ENCODE measurements at places on chromosomes 1 and 21.

DNA sequence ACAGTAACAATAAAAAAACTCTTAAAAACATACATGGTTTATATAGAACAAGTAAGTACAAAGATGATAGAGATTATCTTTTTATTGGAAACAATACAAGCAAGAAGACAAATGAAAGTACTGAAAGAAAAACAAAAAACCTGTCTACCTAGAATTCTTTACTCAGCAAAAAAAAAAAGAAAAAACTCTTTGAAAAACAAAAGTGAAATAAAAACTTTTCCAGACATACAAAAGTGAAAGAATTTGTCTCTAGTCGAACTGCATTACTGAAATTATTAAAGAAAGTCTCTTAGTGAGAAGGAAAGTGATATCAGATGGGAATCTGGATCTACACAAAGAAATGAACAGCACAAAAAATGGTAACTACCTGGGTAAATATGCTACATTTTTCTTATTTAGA, 2.7 kb upstream of the HMCN1 start:
- no peak for DNase-seq

- DNase-seq: no peak
Measured at GRCh38 chr1:160162931-160163330, 11.5 kb downstream of the ATP1A4 start.

GRCh38 chr1:228088586-228089498, 6.3 kb downstream of the ARF1 start:
- DNase-seq: peak; percentile 89

- DNase-seq: no peak
Measured at GRCh38 chr1:41474490-41475271, 9.8 kb downstream of the EDN2 start.

DNA sequence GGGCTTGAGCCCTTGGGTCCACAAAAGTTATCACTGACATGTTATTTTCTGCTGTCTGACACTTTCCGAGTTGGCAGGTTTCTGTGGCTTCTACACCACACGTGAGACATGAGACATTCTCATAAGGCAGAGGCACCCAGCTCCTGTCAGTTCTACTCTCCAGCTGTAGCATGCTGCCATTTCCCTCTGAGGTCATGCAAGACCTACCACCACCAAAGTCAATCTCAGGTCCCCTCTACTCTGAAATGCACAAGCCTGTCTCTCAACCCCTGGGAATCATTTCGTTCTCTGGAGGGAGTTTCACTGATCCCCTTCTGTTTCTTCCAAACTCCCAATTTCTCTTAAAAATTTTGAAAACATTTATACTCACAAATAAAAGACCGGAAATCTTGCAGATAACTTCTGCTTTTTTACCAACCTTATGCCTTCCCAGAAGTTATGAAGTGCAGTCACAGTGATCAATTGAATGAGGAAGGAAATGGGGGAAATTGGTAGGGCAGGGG, 39.5 kb upstream of the CR2 start:
- peak; percentile 12 for DNase-seq

DNA sequence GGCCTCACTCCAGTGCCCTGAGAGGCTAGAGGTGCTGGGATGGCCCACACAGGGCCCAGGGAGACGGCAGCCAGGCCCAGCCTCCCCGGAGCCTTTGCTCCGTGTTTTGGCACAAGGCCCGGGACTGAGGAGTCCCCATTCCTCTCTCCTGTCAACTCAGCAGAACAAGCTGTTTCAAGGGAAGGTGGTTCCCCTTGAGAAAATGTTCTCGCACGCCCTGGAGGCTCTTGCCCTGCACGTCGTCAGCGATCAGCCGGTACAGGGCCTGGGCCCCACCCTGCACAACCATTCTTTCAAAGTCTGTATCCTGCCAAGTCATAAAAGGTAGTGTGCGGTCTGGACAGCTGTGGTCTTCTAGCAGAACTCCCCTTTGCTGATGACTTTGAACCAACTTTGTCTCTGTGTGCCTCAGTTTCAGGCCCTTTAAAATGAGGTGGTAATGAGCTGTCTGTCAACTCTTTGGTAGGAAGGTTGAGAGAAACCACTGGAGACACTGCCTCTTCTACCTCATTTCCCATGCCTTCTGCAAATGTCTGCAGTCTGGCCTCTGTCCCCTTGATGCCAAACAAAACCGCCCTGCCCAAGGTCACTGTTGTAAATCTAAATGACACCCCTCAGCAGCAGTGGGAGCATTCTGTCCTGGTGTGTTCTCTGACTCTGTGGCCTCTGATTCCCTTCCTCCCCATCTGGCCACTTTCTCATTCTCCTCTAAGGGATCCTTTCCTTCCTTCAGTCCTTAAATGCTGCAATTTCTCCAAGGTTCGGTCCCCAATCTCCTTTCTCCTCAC, 138.6 kb upstream of the JUN start:
- DNase-seq: no peak

Data from HL-60 (cell line).